OCI-LY7 (cell line): ENCODE measurements at places on chromosomes 7 and 10. TPM values are rescaled to one million over a fixed set of nuclear protein-coding genes. Genes with fewer than 3 reads are reported as not detected.

- DNase-seq, result no peak
Measured at GRCh38 chr10:123797813-123798212, 93.8 kb downstream of the CPXM2 start.

DNA sequence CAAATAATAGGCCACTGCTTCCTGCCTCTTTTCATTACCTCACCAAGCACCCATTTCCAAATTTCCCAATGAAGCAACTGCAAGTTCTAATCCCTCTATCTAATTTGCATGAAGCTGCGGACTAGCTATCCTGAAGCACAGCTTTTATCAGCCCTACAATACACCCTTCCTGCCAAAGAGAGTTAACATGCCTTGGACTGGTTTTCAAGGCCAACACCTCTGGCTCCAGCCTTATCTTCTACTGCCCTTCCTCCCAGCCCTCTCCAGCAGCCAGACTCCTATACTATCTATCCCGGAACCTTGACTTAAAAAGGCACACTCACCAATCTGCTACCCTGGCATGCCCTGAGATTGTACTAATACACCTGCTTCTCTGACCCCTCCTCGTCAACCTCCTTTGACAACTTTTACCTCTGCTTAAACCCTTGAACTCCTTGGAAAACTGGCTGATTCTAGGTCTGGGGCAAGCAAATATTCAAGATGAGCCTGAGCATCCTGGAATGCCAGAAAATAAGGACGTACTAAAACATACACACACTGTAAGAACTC is 73.4 kb downstream of the SGMS1 start:
- no peak for DNase-seq

GRCh38 chr7:73342645-73343044 is 14.7 kb downstream of the FKBP6 start:
- DNase-seq, result no peak

- no peak for DNase-seq
Measured at GRCh38 chr7:4791101-4791737, 15.8 kb downstream of the AP5Z1 start.

GRCh38 chr7:46386428-46387399 is 465.6 kb upstream of the IGFBP3 start:
- DNase-seq, result no peak

FAM180A gene
- total RNA-seq, result not detected in 2 replicates
